Subcutaneous adipose tissue (tissue), 4 donors: ENCODE measurements at places on chromosomes 1 and 21. TPM values are rescaled to one million over a fixed set of nuclear protein-coding genes. Genes with fewer than 3 reads are reported as not detected.

The C1orf105 gene
- total RNA-seq = not detected

The DSTYK gene
- 11.2 TPM for total RNA-seq

The C1orf226 gene
- 1.1 TPM for total RNA-seq

The GNAT2 gene
- not detected for total RNA-seq

The PYHIN1 gene
- 7.0 TPM for total RNA-seq
